A549 treated with RU486 at 1 μM for 4 hours (cell line): ENCODE measurements at places on chromosomes 13 and 19. TPM values are rescaled to one million over a fixed set of nuclear protein-coding genes. Genes with fewer than 3 reads are reported as not detected.

ANGPTL8 gene
- not detected in 5 replicates for total RNA-seq

ARHGAP33 gene
- total RNA-seq, result 2.7 to 7.3 TPM (median 5.7 TPM) in 5 replicates

LGALS4 gene
- 0.30 to 1.8 TPM (median 0.78 TPM) in 5 replicates for total RNA-seq

FBXO27 gene
- 3.5 to 7.1 TPM (median 4.6 TPM) in 5 replicates for total RNA-seq

ZNF580 gene
- 29.8 to 60.8 TPM (median 53.2 TPM) in 5 replicates for total RNA-seq

TTC9B gene
- 0.14 to 0.81 TPM (median 0.51 TPM) in 5 replicates for total RNA-seq

KIR3DL2 gene
- total RNA-seq, result not detected in 5 replicates

PSG2 gene
- total RNA-seq, result not detected in 5 replicates

HSPB6 gene
- 0.10 to 0.30 TPM (median 0.24 TPM) in 5 replicates for total RNA-seq

KIR2DL1 gene
- total RNA-seq, result not detected in 5 replicates

COL5A3 gene
- 3.5 to 5.4 TPM (median 3.6 TPM) in 5 replicates for total RNA-seq

FAM216B gene
- total RNA-seq, result not detected in 5 replicates

KHSRP gene
- total RNA-seq, result 194 to 229 TPM (median 198 TPM) in 5 replicates

ZSCAN22 gene
- total RNA-seq, result 2.4 to 3.0 TPM (median 2.6 TPM) in 5 replicates

CYP2F1 gene
- total RNA-seq, result not detected in 5 replicates

SIGLEC9 gene
- not detected in 5 replicates for total RNA-seq

CNN1 gene
- total RNA-seq, result 0.35 to 0.94 TPM (median 0.40 TPM) in 5 replicates

PLIN3 gene
- total RNA-seq, result 106 to 126 TPM (median 115 TPM) in 5 replicates

TMEM59L gene
- total RNA-seq, result 3.8 to 6.7 TPM (median 5.8 TPM) in 5 replicates

ZNF100 gene
- not detected in 5 replicates for total RNA-seq

CACNA1A gene
- total RNA-seq, result 0.07 to 0.37 TPM (median 0.25 TPM) in 4 of 5 replicates, not detected in the other

CCDC169 gene
- 0.29 to 0.57 TPM (median 0.38 TPM) in 4 of 5 replicates, not detected in the other for total RNA-seq

ZNF575 gene
- total RNA-seq, result 0.97 to 2.5 TPM (median 2.2 TPM) in 5 replicates

DAND5 gene
- total RNA-seq, result not detected in 5 replicates
